ENCODE measurements at places on chromosomes 6 and 20. TPM values are rescaled to one million over a fixed set of nuclear protein-coding genes. Genes with fewer than 3 reads are reported as not detected.

- no peak for DNase-seq
These were observed 2.8 kb downstream of the C20orf203 start for GRCh38 chr20:32670773-32671455.

GRCh38 chr6:144055121-144055931 is 40.0 kb downstream of the SF3B5 start:
- peak; percentile 78 for DNase-seq

- DNase-seq = no peak
These were observed 6.6 kb upstream of the LPIN3 start for GRCh38 chr20:41334036-41334435.

DNA sequence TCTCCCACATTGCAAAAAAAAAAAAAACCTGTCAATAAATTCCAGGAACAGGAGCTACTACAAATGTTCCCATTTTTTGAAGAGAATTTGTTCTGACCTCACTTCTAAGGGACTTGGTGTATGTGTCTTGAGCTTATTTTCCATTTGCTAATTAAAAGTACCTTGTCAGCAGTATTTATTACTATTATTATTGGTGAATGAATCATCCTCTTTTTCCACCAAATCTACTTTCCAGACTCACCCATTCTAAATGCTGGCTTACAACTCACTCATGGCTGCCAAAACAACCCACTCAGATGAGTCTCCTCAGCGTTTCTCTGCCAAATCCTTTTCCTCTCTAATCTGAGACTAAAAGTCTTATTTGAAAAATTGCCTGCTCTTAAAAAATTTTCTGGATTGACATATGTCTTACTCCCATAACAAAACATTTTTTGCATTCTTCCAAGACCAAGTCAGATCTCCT is 33.2 kb upstream of the TASP1 start:
- no peak for DNase-seq

GRCh38 chr20:38857703-38858102 is 52.2 kb downstream of the PPP1R16B start:
- no peak for DNase-seq

GRCh38 chr6:131226459-131227157 is 91.3 kb downstream of the AKAP7 start:
- DNase-seq = no peak

GRCh38 chr20:10647471-10647870 is 26.3 kb downstream of the JAG1 start:
- DNase-seq = peak; percentile 28

DNA sequence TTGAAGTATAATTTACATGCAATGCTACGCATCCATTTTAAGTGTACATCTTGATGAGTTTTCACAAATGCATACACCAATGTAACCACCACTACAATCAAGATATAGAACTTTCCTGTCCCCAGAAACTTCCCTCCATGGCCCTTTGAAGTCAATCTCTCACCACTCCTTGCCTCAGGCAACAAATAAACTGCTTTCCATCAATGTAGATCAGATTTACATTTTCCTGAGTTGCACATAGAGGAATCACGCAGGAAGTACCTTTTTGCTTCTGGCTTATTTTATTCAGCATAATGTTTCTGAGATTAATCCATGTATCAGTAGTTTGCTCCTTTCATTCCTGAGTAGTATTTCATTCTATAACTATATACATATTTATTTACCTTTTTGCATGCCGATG is 59.6 kb upstream of the NNAT start:
- no peak for DNase-seq

GRCh38 chr6:136809091-136809860 is 13.1 kb upstream of the PEX7 start:
- DNase-seq = no peak

DNA sequence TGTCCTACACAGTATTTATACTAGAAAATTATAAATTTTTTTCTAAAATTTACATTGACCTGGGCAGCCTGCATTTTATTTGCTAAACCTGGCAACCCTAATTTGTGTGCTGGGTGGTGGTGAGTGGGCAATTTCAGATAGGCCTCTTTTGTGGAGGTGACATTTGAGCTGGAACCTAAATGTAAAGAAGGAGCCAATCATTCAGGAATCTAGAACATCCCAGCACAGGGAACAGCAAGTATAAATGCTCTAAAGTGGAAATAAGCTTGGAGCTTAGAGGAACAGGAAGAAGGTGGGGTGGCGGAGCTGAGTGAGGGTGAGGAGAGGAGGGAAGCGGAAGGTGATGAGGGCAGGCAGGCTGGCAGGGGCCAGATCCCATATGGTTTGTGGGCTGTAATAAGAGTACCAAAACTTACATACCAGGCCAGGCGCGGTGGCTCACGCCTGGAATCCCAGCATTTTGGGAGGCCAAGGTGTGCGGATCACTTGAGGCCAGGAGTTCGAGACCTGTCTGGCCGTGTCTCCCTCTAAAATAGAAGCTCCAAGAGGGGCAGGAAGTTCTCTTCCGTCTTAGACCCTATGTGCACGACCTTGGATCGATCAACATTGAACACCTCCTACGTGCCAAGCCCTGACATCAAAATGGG is 549 bp upstream of the CSE1L start:
- peak; percentile 59 for DNase-seq

- no peak for DNase-seq
These were observed 325.2 kb upstream of the NT5E start for GRCh38 chr6:85124472-85125354.

GRCh38 chr20:15921930-15922329 is 651.3 kb downstream of the KIF16B start:
- no peak for DNase-seq

DNA sequence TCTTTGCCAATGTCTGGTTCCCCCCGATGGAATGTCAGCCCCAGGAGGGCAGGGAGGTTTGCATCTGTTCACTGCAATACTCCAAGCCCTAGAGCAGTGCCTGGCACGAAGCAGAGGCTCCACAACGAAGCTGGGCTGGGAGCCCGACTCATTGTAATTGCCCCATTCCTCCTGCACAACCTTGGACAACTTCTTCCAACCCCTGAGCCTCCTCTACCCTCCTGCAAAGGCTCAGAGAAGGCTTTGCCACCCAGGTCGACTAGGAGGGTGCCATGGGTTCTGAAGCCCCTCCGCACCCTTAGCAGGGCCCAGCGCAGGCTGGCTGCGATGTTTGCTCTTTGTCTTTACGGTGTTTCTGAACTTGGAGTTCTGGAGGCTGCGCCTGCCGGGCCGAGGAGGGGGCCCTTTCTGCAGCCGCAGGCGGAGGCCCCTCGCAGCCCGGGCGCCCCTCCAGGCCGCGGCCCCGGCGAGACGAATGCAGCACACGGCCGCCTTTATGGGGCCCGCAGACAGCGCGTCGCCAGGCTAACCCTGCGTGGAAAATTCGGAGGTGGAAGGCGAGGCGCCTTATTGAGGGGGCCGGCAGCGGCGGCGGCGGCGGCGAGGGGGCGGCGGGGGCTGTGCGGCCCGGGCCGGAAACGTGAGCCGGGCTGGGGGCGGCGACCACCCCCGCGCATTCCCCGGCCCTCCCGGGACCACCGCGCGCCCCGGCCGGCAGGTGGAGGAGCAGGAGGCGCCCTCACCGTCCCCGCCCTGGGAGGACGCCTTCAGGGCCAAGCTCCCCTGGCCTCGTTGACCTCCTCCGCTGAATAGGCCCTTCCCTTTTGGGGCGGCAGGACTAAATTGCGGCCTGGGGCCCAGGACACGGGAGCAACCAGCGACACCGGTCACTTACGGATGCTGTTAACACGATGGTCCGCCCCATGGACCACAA is 27.0 kb downstream of the SNAI1 start:
- DNase-seq = no peak

- DNase-seq = no peak
These were observed 299.5 kb downstream of the ADGB start for GRCh38 chr6:146898069-146898887.

GRCh38 chr6:8240301-8240700 is 138.0 kb upstream of the EEF1E1 start:
- no peak for DNase-seq

DNA sequence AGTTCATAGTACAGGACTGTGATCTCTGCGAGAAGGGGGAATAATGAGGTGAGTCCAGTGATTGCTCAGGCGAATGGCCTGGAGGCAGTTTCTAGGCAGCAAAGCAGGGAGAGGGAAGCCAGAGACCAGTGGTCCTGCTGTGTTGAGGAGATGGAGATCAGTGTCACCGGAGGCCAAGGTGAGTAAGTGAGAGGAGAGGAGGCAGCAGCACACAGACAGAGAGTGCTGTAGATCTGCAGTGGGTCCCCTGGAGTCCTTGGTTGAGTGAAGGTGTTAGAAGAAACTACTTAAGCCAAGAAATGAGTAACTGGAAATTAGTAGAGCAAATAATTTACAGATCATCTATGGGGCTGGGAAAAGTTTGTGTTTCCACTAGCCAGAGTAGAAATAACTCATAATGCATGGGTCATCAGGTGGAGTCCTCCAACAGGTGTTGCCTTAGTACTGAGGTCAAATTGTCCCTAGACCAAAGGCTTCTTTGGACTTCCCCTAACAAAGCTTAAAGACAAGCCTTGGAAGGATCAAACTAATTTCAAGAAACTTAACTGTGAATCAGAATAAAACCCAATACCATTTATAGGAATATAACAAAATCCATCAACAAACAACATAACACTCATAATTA is 13.6 kb downstream of the HEBP2 start:
- DNase-seq = no peak

DNA sequence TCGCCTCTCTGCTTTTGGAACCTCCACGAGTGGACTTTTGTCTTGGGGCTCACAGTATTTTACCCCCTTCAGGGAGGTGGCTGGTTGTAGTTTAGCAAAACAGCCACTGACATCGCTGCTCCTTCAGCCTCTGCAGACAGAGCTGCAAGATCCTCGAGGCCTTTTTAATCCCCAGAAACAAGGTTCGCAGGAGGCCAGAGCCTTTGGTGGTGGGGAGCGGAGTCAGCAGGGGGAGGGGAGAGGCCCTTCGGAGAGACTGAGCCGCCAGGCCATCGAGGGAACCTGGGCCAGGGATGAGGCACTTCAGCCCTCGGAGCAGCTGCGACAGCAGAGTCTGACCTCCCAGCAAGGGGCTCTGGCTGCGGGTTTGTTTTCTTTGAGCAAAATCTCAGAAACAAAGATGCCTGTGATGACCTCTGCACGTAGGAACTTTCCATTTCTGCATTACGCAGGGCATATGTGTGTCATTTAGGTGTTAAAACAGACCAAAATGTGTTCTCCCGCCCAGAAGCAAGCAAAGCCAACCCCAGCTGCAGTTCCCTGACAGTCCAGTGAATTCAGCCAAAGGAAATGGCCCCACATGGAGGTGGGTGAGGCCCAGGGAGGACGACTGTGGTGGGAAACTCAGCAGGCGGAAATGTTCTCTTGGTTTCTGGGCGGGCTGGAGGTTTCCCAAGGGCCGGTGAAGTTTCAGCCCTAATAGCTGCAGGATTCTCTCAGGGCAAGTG is 171.2 kb upstream of the SULF2 start:
- no peak for DNase-seq

DNA sequence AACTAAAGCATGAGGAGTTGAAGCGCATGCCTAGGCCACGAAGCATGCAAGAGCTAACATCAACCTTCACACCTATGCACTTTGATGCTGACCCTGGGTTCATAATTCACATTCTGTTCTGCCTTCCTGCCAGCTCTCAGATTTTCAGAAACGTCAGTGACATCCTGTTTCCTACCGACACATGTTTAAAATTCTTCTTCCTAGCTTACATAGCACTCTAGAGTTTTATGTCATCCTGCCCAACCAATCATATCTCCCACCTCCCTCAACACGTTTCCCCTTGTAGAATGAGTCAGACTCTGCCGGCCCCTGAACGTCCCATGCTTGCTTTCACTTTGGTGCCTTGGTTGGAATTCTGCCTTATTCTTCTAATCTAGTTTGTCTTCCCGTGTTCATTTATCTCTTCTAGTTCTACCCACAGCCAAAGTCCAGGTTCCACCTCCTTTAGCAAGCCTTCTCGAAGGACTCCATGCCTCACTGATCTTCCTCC is 97.2 kb upstream of the MAP7 start:
- DNase-seq = peak; percentile 64

DNA sequence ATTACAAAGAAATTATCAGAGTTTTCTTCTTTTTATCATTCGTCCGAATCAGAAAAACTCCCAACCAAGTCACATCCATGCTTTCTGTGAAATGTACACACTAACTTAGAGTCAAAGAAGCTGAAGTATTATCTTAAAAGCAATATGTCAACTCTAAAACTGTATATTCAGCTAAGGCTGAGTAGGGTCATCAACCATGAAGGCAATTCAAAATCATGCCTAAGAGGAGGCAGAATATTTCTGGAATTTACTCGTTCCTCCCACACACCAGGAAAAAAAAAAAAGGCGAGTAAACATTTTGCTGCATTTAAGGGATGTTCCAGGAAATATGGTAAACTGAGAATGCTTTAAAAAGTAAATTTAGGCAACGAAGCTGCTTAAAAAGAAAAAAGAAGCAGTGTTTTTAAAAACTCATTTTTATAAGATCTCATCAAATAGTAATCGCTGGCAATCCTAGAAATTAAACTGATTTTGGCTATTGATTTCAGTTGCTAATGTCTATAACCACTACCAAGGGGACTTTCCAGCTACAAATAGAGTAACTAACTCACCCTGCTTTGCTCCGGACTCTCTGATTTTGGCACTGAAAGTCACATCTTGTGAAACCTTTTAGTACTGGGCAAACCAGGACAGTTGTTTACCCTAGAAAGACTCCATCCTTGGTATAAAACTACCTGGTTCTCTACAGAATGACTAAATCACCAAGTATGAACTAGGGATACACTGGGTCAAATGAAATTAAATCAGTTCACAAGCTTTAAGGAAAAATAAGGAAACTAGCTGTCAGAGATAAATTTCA is 82.8 kb downstream of the MBOAT1 start:
- DNase-seq = no peak

GRCh38 chr20:46638134-46638897 is 12.9 kb downstream of the SLC13A3 start:
- no peak for DNase-seq

- DNase-seq = no peak
These were observed 66.0 kb downstream of the BACH2 start for GRCh38 chr6:90230548-90231215.

DNA sequence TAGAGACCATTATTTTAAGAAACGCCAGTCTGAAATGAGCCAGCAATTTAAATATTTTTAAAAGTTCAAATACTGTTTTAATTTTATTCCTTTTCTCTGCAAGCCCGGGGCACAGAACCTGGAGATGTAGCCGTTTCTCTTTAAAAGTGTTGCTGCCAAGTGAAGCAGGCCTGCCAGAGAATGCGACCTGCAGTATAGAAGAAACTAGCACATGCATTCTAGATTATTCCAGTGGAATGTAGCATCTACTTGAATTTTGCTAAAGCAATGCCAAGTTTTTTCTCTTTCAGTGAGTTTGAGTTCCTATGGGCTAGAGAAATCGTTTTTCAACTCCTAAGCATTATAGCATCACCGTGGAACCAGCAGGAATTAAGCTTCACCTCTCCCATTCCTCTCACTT is 101.3 kb downstream of the QRSL1 start:
- DNase-seq = no peak

GRCh38 chr6:131765081-131765803 is 42.6 kb upstream of the ENPP1 start:
- no peak for DNase-seq

Gene ADAM33
- total RNA-seq = not detected

Gene CALHM6
- 20.6 TPM for total RNA-seq

Gene SLC32A1
- total RNA-seq = not detected

Gene ZNF311
- 0.39 TPM for total RNA-seq

Gene MOG
- total RNA-seq = not detected

Gene HLA-C
- total RNA-seq = 1,135 TPM

Gene CST7
- total RNA-seq = 47.5 TPM

Gene OPRL1
- total RNA-seq = 1.5 TPM

Gene KHDRBS2
- total RNA-seq = not detected

Gene PMEPA1
- total RNA-seq = 0.37 TPM

Data from activated CD8-positive, alpha-beta T cell treated with anti-CD3 and anti-CD28 coated beads, Interleukin-2, amount 10 ng/mL, durations not matched to agents 7 days and 5 days (primary cell).